ENCODE measurements at places on chromosomes 3 and 15.

DNA sequence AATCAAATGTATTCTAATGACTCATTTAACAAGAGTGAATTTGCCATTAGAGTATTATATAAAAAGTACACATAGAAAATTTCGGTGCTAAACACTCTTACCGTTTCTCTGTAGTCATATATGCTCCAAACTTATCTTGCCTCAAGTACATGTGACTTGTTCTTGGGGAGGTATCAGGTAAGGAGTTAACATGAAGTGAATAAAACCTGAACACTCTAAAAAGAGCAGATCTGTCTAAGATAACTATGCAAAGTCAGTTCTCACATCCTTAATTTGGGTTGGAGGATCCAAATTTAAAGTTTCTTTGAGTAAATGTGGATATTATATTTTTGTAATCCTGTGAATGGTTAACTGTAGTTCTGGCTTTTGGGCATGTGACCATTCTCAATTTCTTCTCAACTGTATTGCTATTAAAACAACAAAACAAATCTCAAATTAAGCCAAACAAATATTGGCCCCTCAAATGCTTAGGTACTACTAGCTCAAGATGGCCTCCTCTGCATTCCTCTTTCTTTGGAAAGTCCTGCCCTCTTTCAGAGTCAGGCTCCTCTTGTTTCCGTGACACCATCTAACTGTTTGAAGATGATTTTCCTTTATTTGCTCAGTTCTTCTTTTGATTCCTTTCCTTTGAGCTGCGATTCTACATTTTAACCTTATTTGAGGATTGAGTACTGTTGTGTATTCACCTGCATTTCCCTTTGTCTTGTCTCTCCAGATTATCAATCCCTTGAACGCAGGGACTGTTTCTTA lies 4.2 kb downstream of the EDEM1 start:
- DNase-seq: no peak

DNA sequence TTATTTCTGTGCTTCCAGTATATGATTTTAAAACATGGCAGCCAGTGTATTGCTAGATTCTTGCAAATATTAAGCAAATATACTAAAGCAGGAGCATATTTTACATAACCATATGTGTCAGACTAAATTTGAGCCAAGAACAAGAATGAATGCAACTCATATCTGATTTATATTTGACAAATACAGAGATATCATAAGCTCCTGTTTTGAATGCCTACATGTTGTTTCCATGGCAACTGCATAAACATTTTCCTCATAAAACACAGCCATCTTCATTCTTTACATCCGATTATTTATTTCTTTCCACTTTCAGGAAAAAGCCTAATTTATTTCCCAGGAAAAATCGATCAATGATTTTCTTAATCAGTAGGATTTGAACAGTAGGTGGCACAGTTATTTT lies 172.2 kb upstream of the TSPAN3 start:
- DNase-seq: no peak

DNA sequence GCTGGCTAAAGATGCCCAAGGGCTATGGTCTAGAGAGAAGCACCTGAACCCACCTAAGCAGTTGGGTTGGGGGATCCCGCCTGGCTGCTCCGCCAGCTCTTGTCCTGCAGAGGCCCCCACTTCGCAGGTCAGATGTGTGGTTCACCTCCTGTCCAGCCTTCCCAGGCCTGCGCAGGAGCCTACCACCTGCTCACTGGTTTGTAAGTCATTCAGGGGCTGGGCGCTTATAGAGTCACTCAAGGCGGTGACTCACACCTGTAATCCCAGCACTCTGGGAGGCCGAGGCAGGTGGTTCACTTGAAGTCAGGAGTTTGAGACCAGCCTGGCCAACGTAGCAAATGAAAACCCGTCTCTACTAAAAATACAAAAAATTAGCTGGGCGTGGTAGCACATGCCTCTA lies 3.9 kb upstream of the FURIN start:
- DNase-seq: no peak

GRCh38 chr15:81085213-81085612 lies 48.9 kb upstream of the CFAP161 start:
- no peak for DNase-seq

- DNase-seq: no peak
Observed at GRCh38 chr3:192061426-192061825, 600.5 kb downstream of the PYDC2 start.
